ENCODE measurements at places on chromosomes 6 and 20.

DNA sequence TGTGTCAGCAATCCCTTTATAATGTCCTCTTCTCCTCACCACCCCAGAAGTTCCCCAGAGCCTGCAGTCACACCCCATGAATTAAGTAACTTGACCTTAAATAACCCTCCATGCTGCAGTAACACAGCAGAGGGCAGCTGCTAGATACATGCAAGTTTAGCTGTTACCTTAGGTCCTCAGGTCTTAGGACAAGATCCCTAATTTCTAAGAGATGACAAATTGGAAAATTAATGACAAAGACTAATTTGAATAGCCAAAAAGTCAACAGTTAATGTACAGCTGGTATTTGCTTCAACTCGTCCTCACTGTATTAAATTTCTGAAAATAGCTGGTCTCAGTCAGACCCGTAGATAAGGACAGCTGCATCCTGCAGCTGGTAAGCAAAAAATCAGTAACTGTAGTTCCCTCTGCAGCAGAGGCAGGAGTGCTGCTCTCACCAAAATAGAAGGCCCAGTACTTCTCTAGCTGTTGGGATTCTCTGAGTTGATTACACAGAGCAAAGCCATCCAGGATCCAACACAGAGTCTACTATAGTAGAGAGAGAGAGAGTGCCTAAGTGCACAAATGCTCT is 62.4 kb downstream of the TNFRSF21 start:
- no peak for DNase-seq

GRCh38 chr6:126614642-126615504 is 275.0 kb downstream of the CENPW start:
- no peak for DNase-seq

DNA sequence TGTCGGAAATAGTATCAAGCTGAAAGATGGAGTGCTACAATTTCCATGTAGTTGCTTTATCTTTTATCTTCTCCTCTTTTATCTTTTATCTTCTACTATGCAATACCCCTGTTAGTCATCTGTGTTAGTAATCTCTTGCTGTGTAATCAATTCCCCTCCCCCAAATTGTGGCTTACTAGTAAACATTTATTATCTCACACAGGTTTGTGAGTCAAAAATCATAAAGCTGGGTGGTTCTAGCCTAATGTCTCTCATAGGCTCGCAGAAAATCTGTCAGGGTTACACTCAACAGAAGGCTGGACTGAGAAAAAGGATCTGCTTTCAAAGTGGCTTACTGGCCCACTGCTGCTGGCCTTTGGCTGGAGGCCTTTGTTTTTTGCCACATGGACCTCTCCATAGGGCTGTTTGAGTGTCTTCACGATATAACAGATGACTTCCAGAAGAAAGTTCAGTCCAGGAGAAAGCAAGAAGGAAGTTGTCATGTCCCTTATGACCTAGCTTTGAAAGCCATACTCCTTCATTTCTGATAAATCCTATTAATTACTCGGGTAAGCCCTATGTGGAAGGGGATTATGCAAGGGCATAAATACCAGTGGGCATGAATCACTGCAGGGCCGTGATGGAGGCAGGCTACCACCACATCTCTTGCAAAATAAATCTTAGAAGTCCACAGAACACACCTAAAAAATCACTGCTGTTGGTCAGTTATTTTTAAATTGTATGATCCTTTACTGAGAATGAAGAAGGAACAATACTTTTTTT is 24.5 kb upstream of the PTCHD4 start:
- no peak for DNase-seq

GRCh38 chr6:26275663-26276062 is 89.3 kb upstream of the BTN3A2 start:
- no peak for DNase-seq

GRCh38 chr6:53210811-53211210 is 62.2 kb upstream of the GCM1 start:
- no peak for DNase-seq

GRCh38 chr6:168582571-168582981 is 141.6 kb downstream of the SMOC2 start:
- no peak for DNase-seq

DNA sequence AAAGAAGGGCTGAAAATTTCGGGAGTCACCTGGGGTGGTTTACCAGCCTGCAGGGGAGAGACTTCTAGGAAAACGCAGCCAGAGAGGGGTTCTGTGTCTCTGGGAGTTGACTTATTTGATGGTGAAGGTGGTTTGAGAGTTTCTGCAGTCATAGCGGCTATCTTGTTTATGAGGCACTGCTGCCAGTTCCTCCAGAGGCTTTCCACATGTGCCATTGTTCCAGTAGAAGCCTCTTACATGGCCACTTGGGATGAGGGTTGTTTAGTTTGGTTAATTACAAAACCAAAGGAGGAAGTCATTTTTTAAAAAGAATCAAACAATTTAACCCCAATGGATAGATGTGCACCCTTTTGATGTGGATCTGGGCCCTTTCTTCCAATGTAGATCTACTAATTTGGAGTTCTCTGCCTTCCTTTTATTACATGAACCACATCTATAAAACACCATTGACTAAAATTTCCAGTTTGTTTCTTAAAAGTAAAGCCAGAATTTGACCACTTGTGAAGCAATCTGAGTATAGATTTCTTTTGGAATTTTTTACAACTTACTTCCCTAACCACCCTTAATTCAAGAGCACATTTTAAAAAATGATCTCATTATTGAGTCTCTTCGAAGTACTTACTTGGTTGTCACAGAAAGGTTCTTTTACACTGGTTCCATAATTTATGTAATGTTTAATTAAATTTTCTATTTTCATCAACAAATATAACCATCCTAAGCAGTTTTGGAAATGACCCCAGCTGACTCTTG is 97.6 kb downstream of the TCP11 start:
- no peak for DNase-seq

DNA sequence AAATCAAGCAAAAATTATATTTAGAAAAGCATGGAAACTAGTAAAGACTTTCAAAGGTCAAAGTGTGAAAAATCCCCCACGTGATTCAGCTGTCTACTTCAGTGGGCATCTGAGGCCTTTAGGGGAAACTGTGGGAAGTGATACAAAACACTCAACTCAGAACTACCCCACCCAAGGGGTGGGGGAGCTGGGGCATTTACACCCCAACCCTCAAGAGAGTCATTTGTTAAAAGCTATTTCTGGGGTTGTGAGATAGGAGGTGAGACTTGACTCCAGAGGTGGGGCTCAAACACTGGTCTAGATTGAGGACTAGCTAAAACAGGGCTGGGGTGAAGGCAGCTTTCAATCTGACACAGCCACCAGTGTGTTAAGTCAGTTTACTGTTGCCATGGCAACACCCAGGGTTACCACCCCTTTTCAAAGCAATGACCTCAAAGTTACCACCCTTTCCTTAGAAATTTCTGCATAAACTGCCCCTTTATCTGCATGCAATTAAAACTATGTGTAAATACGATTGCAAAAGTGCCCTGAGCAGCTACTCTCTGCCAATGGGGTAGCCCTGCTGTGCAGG is 9.9 kb upstream of the GTSF1L start:
- DNase-seq, result no peak

DNA sequence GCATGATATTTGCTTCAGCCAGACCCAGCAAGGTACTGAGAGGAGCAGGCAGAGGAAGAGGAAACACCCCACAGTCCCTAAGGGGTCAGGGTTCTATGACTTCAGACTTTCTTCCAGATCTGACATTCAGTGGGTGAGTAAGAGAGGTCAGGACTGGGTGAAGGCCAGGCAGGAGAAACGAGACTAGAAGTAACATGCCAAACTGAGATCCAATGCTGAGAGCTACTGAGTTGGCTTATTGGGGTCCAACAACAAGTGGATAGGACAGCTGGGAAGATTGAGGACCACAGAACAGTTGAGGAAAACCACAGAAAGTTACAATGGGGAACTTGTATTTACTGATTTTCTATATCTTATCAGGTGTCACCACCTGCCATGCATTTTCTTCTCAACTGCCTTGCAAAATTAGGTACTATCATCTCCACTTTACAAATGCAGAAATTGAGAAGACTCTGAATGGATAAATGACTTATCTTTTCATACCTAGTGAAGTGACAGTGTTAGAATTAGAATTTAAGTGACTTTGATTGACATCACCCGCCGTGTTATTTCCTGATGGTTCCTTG is 43.8 kb upstream of the HIVEP1 start:
- DNase-seq, result no peak

- DNase-seq, result no peak
Observed at GRCh38 chr6:129353067-129353466, 356.9 kb downstream of the ARHGAP18 start.

- no peak for DNase-seq
Observed at GRCh38 chr6:15656145-15656544, 6.7 kb downstream of the DTNBP1 start.

Measured in NCI-H1930 (cell line).